ENCODE measurements at places on chromosomes 6 and 20.

DNA sequence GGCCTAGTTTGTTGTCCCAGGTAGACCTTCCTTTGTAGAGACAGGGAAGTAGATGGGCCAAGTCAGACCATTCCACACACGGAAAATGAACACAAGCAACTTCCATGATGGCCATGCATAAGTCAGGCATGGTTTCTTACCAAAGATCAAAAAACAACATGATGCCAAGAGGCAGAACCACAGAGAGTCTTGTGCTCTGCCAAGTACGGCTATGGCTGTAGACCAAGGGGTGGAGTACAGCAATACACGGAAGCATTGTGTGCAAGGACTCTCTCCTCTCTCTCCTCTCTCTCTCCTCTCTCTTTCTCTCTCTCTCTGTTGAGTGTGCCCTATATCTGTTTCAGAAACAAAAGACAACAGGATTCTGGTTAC is 4.8 kb upstream of the DUSP22 start:
- DNase-seq = no peak

DNA sequence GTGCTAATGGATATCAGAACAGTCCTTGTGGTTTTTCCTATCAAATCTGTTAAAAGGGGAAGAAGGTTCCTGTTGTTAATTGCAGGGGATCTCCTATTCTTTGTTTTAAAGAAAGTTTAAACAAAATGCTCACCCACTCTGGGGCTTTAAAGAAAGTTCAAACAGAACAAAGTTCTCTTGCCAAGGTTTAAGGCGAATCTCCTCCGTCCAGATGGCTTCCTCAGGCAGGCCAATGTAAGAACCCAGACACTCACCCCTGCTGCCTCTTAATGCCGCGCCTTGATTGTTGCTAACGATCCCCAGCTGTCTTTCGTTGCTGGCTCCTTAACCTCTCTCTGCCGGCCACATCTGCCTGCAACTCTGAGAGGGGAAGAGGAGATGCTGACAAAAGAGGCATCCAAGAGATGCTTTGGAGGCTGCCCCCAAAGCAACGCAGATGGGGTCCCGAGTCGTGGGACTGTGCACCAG is 235.0 kb upstream of the PRDM1 start:
- no peak for DNase-seq

DNA sequence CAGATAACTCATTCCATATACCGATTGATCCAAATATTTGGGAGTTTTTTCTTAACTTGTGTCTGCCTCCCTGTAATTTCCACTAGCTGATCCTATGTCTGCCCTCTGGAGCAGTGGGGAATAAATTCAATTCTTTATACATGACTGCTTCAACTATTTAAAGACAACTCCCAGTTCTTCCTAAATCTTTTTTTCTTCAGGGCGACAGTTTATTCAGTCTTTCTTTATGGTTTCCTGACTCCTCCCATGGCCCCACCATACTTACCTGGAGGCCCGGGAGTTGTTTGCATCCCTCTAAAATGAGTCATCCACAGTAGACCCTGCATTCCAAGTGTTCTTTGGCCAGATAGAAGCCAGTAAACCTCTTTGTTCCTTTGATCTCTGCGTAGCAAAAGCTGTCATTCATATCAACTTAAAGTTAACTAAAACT is 73.6 kb downstream of the LCA5 start:
- no peak for DNase-seq

GRCh38 chr20:36792422-36792821 is 18.9 kb upstream of the DSN1 start:
- DNase-seq = no peak

- no peak for DNase-seq
Measured at GRCh38 chr6:46323966-46324622, 153.3 kb upstream of the ENPP5 start.

- no peak for DNase-seq
Measured at GRCh38 chr6:15001326-15001910, 244.5 kb upstream of the JARID2 start.
